ENCODE measurements at places on chromosomes 7 and 10.

- DNase-seq = no peak
These were observed 4.1 kb downstream of the JAKMIP3 start for GRCh38 chr10:132069849-132070182.

GRCh38 chr10:86553639-86554038 is 32.0 kb upstream of the WAPL start:
- DNase-seq = no peak

GRCh38 chr10:97771055-97771891 is 526 bp downstream of the SFRP5 start:
- no peak for DNase-seq

DNA sequence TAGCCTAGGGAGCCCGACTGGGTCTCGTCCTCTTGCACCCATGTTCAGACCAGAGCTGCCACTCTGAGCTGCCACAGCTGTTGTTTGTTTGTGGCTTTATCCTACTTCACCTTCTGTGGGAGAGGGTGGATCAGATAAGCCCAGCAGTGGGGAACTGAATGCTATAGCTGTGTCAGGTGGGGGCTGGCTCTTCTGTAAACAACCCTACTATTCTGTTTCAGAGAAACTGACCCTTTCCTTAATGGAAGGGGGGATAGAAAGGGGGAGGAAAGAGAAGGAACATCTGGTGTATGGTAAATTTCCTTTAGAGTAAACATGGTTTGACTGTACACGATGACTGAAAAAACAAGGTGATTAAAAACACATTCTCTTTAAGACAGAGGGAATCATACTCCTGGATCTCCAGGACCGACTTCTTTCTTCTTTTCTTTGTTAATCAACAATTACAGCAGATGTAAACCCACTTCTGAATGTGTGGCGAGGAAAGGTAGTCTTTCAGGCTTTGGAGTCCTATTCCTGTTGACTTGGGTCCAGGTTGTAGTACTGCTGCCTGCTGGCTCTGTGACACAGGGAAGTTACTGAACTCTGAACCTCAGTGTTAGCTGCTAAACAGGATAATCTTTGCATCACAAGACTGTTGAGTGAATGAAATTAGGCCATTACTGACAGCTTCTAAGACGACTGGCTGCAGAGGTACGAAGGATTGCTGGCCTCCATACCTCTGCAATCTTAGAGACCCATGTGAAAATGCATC is 6.0 kb downstream of the PRXL2A start:
- no peak for DNase-seq

DNA sequence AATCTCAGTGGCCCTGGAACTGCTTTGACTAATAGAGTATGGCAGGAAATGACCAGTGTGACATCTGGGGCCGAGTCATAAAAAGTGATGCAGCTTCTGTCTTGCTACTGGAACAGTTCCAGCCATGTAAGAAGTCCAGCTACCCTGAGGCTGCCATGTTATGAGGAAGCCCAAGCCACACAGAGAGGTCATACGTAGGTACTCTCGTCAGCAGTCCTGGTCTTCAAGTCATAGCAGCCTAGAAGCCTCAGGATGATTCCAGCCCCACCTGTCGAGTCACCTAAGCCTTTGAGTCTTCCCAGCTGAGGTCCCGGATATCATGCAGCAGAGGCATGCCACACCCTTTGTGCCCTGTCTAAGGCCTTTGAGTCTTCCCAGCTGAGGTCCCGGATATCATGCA is 92.1 kb downstream of the PPP1R3C start:
- DNase-seq = no peak

- DNase-seq = no peak
These were observed 134.6 kb upstream of the ITGB1 start for GRCh38 chr10:33092596-33092995.

- no peak for DNase-seq
These were observed 30.9 kb downstream of the LAMB1 start for GRCh38 chr7:107972075-107972482.

- no peak for DNase-seq
These were observed 506.4 kb upstream of the C7orf33 start for GRCh38 chr7:148084138-148084537.

GRCh38 chr10:89518876-89519842 is 16.2 kb downstream of the SLC16A12 start:
- DNase-seq = no peak

DNA sequence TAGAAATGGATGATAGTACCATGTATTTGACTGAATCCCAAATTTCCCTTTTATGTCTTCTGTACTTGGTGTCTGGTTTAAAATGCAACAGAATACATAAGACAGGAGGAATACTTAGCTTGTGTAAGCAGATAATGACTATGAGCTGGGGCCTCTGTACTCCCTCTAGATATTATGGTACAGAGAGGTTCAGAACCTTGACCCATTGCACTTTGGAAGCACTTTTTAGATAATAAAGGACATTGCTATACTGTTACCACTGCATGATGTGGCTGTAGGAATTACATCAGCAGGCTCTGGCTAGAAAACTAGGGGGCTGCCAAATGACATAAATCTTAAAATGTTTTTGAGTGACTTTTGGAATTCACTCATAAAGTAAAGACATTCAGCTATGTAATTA is 526.6 kb downstream of the SORCS1 start:
- no peak for DNase-seq

GRCh38 chr7:73936967-73937366 is 76.0 kb downstream of the TMEM270 start:
- DNase-seq = no peak

GRCh38 chr10:103278537-103278823 is 1.5 kb downstream of the INA start:
- no peak for DNase-seq

GRCh38 chr10:113644185-113645120 is 19.4 kb downstream of the NRAP start:
- no peak for DNase-seq

- DNase-seq = no peak
These were observed 26.5 kb upstream of the CNTNAP2 start for GRCh38 chr7:146090023-146090645.

- DNase-seq = no peak
These were observed 160.8 kb downstream of the ZNF438 start for GRCh38 chr10:30870896-30871295.

GRCh38 chr7:146002431-146003078 is 114.0 kb upstream of the CNTNAP2 start:
- no peak for DNase-seq

DNA sequence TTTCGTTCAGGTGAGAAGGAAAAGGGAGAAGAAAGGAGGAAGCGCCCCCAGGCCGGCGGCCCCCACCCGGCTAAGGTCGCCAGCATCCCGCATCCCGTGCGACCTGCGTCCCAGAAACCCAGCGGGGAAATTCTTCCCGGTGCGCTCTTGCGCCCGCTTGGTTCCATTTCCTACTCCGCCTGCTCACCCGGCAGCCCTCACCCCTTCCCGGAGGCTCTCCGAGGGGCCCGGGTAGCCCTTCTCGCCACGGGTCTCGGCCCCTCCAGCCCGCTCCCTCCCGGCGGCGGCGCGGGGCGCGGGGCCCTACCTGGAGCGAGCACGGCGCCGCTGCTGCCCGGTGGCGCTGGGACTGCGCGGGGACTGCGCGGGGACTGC is at the start of gene PRKCQ:
PRKCQ (minus strand) TSS at position 373 of the 375 bp plus-strand sequence. CDS start 65,141 bp downstream, outside the sequence.
- no peak for DNase-seq

- no peak for DNase-seq
These were observed 19.4 kb downstream of the LAT2 start for GRCh38 chr7:74228951-74229900.

GRCh38 chr7:23410446-23411183 is 59.7 kb downstream of the IGF2BP3 start:
- no peak for DNase-seq

DNA sequence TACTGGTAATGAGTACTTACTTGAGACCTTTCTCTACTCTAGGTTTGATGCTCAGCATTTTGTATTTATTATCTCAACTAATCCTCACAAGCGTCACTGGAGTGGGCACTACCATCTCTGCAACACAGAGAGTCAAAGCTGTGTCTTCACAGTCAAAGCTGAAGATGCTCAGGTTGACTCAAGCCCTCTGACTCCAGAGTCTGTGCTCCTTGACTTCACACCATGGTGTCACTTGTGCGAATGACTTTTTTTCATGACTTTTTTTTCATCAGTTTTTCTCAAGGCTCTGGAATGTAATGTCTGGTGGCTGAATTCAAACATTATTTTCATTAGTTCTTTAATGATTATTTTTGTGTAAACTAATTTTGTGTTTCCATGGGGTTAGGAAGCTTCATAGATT is 30.4 kb upstream of the TARP start:
- no peak for DNase-seq

DNA sequence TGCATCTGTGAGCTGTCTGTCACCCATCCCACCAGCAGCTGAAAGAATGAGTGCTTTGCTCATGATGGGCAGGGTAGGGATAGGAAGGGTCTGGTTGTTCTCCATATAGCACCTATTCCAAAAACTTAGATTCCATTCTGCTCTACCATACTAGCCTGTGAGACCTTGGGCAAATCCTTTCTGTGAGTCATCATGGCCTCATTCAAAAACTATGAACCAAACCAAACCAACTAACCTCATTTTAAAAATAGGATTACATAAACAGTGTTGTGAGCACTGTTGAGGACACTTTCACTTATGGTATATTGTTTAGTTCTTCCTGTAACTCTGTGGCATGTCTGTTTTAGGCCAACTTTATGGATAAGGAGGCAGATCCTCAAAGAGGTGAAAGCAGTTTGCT is 30.9 kb upstream of the STEAP4 start:
- no peak for DNase-seq

- no peak for DNase-seq
These were observed 48.1 kb downstream of the DIP2C start for GRCh38 chr10:641149-642010.

DNA sequence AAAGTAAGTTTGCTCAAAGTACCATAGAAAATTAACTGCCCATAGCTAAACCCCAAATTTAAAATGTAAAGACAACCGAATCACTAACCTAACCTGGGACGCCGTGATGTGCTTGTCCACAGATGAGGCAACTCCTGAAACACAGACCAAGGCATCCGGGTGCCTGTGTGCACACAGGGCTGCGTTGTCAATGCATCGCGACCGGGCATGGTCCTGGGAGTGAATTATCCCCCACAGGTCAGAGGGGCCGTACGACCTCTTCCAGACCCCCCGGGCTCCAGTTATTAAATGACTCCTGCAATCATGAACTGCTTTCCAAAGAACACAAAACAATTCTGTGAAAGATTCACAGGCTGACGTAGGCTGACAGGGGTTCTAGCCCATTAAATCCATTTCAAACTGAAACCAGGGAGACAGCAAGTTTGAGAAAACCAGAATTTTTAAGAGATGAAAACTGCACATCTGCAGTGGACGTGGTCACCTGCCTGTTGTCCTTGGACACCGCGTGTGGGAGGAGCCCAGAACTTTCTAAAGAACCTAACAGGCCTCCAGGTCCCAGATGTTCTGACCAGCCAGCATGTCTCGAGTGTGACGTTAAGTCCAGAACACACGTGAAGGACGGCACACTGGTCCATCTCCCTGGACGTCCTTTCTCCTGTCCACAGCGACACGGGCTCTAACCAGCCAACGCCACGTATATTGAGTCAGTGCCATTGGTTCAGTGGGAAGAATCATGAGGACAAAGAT is 297.8 kb downstream of the DNAJB6 start:
- no peak for DNase-seq

GRCh38 chr7:100745184-100745583 is 11.8 kb downstream of the ZAN start:
- no peak for DNase-seq

DNA sequence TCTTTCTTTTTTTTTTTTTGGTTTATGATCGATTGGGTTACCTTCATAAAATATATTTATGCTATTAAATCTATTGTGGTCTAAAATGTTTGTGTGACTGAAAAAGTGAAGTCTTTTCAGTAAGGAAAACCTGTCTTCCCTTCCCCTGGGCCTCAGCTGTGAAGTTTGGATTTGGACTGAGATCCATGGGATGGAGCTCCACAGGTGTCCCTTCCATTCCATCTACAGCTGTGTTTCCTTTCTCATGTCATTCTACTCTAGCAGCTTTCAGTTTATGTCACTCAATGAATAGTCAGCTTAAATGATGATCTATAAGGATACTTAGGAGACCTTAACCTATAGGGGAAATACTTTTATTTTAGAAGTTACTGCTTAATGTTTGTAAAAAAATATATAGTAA is 48.0 kb upstream of the NCF1 start:
- DNase-seq = no peak

GRCh38 chr10:2964632-2965296 is 102.6 kb upstream of the PFKP start:
- DNase-seq = no peak

- no peak for DNase-seq
These were observed 148.0 kb downstream of the LRRN3 start for GRCh38 chr7:111238886-111239285.

DNA sequence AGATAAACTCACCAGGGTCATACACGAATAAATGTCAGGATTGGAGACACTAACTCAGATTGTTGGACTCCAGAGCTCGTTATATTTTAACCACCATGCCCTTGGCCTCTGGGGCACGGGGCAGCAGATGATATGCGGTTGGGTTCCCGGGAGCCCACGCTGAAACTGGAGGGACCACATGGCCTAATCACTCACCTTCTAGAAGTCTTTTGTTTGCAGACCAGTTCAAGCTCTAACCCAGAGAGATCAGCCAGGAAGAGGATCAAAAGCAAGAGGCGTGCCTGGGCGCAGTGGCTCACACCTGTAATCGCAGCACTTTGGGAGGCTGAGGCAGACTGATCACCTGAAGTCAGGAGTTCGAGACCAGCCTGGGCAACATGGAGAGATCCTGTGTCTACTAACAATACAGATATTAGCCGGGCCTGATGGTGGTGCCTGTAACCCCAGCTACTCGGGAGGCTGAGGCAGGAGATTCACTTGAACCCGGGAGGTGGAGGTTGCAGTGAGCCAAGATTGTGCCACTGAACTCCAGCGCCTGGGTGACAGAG is 42.6 kb upstream of the ECHDC3 start:
- DNase-seq = no peak

DNA sequence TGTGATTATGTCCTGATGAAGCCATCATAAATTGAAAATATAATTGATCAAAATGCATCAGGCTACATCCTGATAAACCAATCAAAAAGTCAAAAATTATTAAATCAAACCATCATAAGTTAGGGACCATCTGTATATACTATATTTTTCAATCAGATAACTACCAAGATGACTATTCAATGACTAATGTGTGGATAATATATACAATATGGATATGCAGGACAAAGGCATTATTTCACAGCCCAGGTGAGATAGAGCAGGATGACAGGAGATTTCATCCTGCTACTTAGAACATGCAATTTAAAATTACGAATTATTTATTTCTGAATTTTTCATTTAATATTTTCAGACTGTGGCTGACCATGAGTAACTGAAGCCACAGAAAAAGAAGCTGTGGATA is 137.3 kb upstream of the GNAI1 start:
- no peak for DNase-seq

DNA sequence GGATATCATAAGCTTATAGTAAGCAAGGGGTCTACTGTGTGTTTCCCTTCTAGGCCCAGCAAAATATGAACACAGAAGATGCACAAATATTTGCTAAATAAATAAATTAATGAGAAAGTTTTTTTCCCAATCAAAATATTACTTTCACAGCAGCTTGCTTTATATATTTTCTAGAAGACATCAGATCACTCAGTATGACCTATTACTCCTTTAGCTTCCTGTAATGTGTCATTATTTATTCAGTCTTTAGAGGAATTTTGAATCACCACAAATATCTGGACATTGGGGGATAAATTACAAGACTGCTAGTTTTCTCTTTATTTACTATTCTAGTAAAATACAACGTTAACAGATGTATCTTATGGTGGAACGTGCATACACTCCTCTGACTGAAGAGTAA is 765.8 kb upstream of the POM121L12 start:
- DNase-seq = no peak

Data from stimulated activated CD4-positive, alpha-beta T cell treated with anti-CD3 and anti-CD28 coated beads, Interleukin-1b, Interleukin-23, amount 100 ng/mL, for 24 hours (primary cell).